ENCODE measurements at places on chromosomes 6 and 20. TPM values are rescaled to one million over a fixed set of nuclear protein-coding genes. Genes with fewer than 3 reads are reported as not detected.

The OR2W1 gene
- not detected for polyA plus RNA-seq

The LPA gene
- polyA plus RNA-seq, result not detected

The SGK2 gene
- not detected for polyA plus RNA-seq

The CHRNA4 gene
- polyA plus RNA-seq, result not detected
